ENCODE measurements at places on chromosomes 4 and X. TPM values are rescaled to one million over a fixed set of nuclear protein-coding genes. Genes with fewer than 3 reads are reported as not detected.
A peak's percentile ranks its signal among the peaks of the same experiment; 100 is the strongest.

- no peak for DNase-seq
These were observed 626 bp downstream of the JADE3 start for GRCh38 chrX:46912603-46913491.

DNA sequence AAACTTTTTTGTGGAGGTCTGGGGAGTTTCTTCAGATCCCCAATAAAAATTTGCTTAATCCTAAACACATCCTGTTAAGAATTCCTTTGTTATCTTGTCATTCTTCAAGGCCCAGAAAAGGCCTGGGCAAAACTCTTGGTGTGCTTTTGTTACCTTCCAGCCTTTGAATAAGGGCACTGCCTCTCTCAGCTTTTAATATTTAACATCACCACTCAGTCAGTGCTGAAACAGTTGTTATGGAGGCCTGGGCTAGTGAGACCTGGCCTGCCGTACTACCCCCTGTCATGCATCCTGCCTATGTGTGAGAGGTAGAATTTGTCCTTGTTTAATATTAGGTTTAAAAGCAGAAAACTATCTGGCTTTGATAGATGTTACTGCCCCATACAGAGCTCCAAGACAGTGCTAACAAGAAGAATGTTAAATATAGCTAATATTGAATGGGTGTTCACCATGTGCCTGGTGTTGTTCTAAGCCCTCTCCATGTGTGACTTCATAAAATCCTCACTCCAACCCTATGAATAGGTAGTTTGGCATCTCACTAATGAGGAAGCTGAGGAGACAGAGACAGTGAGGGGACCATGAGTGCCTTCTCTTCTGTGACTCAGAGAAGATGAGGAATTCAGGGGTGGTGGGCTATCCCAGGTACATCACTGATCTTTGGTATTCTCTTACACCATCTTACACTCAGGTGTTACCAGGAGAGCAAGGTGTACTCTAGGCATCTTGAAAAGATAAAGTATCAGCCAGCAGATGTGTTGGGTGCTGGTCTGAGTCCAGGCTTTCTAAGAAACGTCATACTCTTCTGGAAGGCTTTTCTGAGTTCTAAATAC, 6.2 kb downstream of the PPP1R2C start:
- DNase-seq, result no peak

GRCh38 chrX:69031181-69031580, 134.1 kb downstream of the PJA1 start:
- no peak for DNase-seq

DNA sequence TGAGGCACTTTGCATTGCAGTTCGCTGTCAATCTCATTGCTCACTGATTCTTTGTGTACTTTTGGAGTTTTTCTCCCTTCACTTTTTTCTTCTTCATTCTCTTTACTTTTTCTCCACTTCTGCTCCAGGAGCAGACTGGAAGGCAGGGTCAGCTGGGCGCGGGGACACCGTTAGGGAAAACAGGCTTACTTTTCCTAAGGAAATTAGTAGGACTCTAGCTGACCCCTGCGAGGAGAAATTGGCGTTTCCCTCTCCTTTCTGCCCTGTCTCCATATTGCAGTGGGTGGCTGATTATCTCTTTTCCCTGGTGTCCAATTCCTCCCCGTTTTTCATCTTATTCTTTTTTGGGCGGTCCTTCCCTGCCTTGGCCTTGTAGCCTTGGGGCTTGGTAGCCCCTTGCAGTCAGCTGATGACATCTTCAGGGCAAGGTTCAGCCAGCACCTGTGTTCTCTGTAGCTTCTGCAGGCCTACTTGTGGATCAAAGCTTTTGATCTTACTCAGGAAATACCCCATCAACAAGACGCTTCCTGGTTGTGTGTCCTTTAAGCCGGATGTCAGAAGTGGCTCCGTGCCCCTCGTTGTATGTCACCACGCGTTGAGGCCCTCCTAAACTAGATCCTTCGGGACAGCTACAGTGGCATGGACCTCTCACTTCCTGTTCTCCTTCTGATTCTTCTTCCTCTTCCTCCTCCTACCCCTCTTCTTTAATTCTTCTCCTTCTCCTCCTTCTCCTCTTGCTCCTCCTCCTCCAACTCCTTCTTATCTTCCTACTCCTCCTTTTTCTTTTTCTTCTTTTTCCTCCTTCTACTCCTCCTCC, 36.1 kb downstream of the NBDY start:
- DNase-seq, result no peak

GRCh38 chrX:11546917-11547316, 118.8 kb downstream of the ARHGAP6 start:
- no peak for DNase-seq

- no peak for DNase-seq
These were observed 85.4 kb upstream of the GBA3 start for GRCh38 chr4:22607382-22607781.

- no peak for DNase-seq
These were observed 42.3 kb downstream of the TRIM2 start for GRCh38 chr4:153246446-153247115.

DNA sequence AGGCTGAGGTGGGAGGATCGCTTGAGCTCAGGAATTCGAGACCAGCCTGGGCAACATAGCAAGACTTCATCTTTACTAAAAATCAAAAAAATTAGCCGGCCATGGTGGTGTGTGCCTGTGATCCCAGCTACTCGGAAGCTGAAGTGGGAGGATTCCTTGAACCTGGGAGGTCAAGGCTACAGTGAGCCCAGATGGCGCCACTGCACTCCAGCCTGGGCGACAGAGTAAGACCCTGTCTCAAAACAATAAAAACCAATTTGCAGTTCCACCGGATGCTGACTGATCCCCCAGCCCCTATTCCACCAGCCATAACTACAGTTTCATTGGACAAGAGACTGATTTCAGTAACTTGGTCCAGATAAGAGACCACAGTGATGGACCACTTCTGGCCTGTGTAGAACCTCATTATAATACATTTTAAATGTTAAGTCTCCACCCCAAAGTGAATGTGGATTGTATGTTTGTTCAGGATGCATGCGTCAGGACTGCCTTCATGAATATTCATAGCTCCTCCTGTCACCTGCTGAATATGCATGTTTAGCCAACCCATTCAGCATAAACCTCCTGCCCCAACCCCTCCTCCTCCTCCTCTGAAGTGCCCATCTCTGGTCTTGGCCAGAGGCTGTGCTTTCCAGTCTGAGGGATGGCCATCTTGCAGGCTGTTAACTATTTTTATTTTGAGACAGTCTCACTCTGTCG, 2.3 kb upstream of the SLBP start:
- DNase-seq, result no peak

GRCh38 chr4:143736861-143737260, 36.4 kb upstream of the FREM3 start:
- DNase-seq, result no peak

- DNase-seq, result no peak
These were observed 461 bp downstream of the FBXW7 start for GRCh38 chr4:152535360-152535902.

DNA sequence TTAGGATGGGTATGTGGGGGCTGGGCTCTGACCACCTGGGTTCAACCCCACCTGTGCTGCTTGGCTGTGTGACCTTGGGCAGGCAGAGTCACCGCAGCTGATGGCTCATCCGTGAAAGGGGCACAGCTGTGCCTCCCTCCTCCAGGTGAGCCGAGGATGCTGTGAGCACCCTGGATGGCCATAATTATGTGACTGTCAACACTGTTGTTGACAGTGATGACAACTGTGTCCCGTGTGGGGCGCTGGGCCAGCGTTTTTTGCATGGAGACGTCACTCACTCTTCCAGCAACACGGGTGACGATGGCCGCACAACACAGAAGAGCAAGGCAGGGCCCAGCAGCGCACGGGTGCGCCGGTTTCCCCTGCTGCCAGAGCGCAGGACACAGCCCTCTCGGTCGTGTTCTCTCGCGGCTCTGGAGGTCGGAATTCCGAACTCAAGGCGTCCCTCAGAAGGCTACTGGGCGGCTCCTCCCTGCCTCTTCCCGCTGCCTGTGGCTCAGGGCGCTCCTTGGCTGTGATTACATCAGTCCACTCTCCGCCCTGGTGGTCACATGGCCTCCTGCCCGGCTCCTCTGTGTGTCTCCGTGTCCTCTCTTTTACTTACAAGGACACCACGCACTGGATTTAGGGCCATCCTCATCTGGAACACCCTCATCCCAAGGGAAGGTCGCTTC, 1.3 kb downstream of the SH3TC1 start:
- DNase-seq, result no peak

- no peak for DNase-seq
These were observed 19.8 kb upstream of the TASL start for GRCh38 chrX:30597216-30598012.

DNA sequence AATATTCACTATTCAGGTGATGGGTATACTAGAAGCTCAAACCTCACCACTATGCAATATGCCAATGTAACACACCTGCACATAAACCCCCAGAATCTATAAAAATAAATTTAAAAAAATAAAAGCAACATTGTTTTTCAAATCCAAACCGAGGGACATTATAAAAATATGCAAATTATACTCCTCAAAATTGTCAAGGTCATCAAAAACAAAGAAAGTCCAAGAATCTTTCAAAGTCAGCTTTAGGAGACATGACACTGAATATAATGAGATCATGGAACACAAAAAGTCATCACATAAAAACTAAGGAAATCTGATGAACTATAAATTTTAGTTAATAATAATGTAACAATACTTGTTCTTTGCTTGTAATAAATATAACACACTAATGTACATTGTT, 43.2 kb upstream of the AR start:
- no peak for DNase-seq

- no peak for DNase-seq
These were observed 113.6 kb upstream of the TEX13C start for GRCh38 chrX:125205918-125206665.

DNA sequence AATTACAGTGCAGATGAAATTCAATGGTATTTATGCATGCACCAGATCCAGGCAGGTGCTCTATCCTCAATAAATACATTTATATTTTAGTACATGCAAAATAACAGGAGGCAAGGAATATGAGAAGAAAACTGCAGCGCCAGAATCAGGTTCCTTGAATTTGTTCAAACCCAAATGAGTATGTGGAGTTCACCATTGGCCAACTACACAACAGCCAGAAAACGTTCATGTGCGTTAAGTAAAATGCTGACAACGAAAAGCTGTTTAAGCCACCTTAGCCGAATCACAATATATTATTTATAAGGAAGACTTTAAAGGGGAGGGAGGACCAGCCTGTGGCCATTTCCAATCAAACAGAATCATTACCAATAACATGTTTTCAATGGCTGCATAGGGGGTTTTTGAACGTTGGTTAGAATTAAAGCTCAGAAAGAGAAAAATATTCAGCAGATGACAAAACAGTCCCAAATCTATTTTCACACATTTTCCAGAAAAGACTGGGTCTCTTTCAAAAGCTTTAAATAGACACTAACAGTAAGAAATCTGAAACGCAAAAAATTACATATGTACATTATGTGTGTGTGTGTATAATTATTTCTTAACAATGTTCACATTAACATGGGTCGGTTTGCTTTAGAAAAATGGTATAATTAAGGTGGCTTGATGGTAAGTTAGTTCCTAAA, 171.9 kb downstream of the LDB2 start:
- DNase-seq, result no peak

- DNase-seq, result no peak
These were observed 122.0 kb downstream of the PCDH7 start for GRCh38 chr4:30842142-30842541.

GRCh38 chr4:74423104-74423503, 21.8 kb upstream of the AREG start:
- DNase-seq, result peak; percentile 58

GRCh38 chr4:150867148-150867547, 147.9 kb downstream of the LRBA start:
- DNase-seq, result peak; percentile 82

DNA sequence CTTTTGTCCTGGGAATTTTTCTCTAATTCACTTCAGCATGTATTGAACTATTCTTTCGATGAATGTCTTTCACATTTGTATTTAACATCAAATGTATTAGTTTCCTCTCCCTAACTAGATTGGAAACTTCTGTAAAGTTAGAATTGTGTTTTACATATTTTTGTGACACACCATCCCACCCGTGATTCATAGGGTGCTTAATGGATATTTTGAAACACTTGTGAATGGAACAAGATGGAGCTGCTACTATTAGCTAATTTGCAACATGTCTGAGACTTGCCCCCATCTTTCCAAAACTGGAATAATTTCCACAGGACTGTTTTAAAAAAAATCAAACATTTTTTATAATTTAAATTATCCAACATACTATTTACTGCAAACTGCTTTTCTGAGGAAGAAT, 30.2 kb upstream of the GNPDA2 start:
- no peak for DNase-seq

CXorf51B gene
- total RNA-seq, result not detected

GAGE12E gene
- not detected for total RNA-seq

SSX2 gene
- total RNA-seq, result not detected

TREX2 gene
- total RNA-seq, result 1.4 TPM

REELD1 gene
- not detected for total RNA-seq

FREM3 gene
- not detected for total RNA-seq

CT45A2 gene
- total RNA-seq, result not detected

SH3D19 gene
- total RNA-seq, result 79.8 TPM

BDH2 gene
- total RNA-seq, result 42.6 TPM

ITIH6 gene
- under 0.01 TPM for total RNA-seq

CTAG1B gene
- total RNA-seq, result not detected

MAGEA11 gene
- not detected for total RNA-seq

EVC2 gene
- total RNA-seq, result 11.7 TPM
